ENCODE measurements at places on chromosomes 5 and 9.

- peak; percentile 61 for DNase-seq
Observed at GRCh38 chr9:95131023-95131943, 186.2 kb downstream of the FANCC start.

DNA sequence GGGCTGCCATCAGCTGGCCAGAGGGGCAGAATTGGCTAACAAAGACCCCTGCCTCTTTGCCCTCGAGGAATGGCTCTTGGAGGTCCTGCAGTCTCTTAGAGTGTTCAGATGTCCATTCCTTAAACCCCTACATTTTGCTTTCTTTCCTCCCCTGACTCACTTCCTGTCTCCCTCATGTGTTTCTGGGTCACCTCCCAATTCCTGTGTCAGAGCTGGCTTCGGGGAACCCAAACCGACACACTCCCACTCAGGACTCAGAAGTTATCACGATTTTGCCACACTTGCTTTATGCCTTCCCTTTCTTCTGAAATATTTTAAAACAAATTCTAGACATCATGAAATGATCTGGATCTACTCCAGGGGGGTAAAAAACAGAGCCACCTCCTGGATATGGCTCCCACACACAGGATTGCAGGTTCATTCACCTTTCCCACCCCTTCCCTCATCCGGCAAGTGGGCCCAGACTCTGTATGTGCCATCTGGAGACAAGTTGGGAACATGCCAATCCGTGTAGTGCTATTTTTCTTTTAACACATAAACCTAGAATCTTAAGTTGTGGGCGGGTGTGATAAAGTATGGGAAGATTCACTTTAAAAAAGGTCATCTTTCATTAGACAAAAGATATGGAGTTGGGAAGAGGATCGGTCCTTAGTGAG is 145.7 kb downstream of the NXNL2 start:
- peak; percentile 6 for DNase-seq

DNA sequence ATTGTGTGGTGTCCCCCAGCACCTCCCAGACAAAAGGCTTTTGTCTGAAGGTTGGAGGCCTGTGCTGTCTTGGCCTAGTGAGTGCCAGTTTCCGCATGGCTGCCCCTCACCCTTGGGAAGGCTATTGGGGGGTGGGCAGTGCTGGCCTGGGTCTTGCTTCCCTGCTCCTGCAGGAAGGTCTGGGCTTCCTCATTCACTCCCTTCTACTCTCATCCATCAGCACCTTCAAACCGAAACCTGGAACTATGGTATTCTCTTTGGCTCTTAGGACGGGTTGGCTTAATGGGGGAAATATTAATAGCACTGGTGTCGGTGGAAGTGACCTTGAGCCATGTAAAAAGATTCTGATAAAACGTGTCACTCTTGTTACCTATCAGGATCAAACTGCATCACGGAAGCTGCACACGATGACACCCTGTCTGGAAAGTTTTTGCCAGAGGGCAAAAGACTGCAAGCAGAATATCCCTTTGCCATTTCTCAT is 34.0 kb upstream of the GLRX start:
- DNase-seq: no peak

DNA sequence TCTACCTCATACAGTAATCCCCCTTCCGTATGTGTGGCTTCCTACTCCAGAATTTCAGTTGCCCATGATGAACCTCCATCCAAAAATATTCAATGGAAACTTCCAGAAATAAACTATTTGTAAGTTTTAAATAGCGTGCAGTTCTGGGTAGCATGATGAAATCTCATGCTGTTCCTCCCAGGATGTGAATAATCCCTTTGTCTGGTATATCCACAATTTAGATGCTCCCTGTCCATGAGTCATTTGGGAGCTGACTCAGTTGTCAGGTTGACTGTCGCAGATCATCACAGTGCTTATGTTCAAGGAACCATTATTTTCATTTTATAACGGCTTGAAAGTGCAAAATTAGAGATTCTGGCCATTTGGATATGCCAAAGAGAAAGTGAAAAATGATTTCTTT is 290.1 kb upstream of the CDH9 start:
- DNase-seq: no peak

DNA sequence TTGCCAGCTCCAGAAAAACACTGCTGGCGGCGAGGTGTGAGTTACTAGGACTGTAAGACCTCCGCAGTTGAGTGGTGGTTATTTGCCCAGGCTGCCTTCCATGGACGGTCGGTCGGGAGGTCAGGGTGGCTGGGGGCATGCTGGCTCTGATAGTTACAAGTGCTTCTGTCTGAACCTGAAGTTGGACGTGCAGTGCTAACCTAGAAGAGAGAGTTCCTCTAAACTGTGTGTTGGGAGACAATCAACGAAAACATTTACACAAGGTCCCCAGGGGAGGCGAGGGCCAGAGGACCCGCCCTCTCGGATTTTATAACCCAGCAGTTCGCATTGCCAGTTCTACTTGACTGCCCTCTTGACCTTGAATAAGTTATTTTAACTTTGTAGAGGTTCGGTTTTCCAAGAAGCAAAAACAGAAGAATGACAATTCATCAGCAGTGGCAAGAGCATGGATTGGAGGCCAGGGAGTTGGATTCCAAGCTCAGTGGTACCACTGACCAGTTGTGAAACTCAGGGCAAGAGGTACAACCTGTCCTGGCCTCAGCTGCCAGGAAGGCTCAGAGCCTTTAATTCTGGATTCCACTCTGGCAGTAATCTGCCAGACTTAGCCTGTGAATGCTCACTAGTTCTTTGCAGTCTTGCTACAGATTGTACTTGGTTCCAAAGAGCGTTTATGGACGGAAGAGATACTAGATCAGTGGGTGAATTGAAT is 28.7 kb upstream of the PDE8B start:
- no peak for DNase-seq

- DNase-seq: no peak
Observed at GRCh38 chr5:143601357-143601756, 197.9 kb upstream of the NR3C1 start.

DNA sequence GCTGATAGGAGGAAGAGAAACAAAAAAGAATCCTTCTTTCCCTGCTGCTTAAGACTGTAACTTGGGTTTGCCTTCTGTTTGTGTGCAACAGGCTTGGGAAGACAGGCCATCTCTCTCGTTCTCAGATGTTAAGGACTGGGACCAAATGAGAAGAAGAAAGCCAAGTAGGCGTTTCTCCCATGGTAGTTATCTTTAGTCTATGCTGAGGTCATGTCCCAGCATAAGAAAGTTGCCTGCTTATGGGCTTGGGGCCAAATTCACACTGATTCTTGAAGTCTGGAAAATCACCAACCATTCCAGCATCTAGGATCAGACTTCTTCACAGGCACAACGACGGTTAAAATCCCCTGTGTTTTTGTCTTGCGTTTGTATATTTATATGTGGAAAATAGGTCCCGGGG is 44.2 kb upstream of the PALM2AKAP2 start:
- DNase-seq: no peak

All from suppressor macrophage treated with lipopolysaccharide for 4 hours (primary cell).